ENCODE measurements at places on chromosomes 2 and 18.

- DNase-seq, result no peak
These were observed 981.4 kb downstream of the TMEM182 start for GRCh38 chr2:103743195-103743594.

- no peak for DNase-seq
These were observed 718.1 kb upstream of the ID2 start for GRCh38 chr2:7963787-7964186.

GRCh38 chr2:240301256-240301795 lies 134.1 kb upstream of the GPC1 start:
- DNase-seq, result no peak

DNA sequence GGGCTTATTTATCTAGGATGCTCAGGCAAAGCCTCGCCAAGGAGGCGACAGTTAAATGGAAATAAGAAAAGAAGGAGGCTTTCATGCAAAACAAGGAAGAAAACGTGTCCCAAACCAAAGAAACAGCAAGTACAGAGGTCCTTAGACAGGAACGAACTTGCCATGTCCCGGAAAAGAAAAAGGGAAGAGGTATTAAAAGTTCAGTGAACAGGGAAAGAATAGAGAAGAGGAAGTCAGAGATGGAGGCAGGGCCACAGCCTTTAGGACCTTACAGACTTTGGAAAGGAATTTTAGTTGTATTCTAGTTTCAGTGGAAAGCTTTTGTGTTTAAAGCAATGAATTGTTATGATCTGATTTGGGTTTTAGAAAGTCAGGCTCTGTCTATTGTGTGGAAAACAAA lies 22.1 kb downstream of the IKZF2 start:
- no peak for DNase-seq

DNA sequence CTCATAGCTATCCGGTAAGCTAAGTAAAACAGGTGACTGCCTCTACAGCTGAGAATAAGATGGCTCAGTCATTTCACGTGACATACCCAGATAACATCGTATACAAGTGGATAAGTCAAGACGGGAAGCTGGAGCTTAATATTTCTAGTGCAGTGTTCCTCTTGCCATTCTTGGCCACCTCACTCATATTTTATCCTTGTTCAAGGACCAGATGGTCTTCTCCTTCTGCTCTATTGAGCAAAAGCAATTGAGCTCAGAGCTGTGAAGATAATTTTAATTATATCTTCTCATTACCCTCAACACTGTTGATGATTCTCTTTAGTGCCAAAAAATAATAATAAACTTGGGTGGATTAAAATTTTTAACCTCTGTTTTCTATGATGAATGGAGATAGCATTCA lies 201.1 kb downstream of the DCC start:
- no peak for DNase-seq

GRCh38 chr2:9412781-9413180 lies 10.5 kb downstream of the ITGB1BP1 start:
- DNase-seq, result no peak

DNA sequence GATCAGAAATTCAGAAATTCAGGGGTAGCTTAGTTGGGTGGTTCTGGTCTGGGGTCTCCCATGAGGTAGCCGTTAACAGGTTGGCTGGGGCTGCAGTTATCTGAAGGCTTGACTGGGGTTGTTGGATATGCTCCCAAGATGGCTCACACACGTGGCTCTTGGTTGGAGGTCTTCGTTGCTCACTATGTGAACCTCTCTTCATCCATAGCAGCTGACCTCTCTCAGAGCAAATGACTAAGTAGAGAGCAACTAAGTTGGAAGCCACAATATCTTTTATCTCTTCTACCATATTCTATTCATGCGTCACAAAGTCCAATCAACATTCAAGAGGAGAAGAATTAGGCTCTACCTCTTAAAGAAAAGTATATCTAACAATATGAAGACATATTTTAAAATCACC lies 38.7 kb upstream of the SERTAD2 start:
- DNase-seq, result peak; percentile 29

DNA sequence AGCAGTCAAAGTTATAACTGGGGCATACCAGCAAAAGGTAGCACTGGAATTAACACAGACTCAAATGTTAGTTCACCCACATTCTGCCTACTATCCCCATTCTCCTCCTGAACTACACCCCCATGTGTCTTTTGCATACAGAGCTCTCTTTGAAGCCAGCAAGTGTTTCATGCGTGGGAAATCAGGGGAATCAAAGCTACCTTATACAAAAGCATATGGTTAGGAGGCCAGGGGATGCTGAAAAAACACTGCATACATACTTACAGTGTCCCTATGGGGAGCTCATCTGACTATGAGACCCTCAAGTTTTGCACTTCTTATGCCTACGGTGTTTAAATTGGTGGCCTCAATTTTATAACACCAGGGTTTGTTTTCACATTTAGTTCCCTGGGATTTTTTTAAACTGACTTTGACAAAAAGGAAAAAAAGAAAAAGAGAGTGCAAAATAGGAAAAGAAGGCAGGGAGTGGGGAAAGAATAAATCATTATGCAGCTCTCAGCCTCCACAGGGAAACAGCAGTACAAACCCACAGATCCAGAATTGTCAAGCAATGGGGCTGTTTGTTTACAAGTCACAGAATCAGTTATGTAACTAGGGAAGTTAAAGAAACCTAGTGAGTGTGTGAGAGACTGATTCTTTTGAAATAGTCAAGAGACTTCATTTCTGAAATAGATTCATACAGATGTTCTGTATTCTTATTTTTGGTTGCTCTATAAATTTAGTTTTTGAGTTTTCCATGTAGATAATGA lies 20.1 kb upstream of the PPP3R1 start:
- no peak for DNase-seq

DNA sequence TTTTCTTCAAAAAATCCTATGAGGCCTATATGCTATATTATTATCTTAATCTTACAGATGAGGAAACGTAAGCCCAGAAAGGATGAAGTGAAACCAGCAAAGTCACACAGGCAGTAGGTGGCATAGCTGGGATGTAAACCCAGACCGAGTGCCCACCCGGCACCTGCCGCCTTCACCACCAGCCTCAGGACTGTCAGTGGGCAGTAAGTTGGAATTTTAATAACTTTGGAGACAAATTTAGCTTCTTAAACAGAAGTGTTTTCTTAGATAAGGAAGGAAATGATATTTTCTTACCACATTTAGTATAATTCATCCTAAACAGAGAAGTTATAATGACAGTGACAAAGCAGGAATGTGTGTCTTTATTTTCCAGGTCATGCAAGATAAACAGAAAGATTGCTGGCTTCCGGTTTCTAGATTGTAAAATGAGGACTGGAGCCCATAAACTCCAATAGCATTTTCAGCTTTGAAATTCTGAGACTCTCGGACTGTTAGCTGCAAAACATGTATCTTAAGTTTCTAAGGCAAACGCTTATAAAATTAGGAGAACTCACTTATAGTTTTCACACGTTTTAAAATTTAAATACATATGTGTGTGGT lies 59.3 kb downstream of the CD8B2 start:
- no peak for DNase-seq

DNA sequence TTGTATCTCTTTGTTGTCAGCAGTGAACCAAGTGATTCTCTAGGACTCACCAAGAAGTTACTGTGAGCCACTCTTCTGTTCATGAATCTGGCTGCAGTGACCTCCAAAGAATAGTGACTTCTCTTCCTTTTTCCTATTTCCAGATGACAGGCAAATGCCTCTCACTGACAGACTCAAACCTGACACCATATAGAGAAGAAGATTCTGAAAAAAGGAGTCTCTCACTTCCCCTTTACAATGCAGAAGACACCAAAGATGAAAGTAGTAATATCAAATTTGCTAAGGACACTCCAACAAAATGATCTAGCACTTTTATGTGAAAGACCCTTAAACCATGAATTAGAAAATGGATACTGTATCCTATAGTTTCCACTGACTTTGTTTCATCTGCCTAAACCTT lies 44.4 kb upstream of the SETBP1 start:
- DNase-seq, result no peak

GRCh38 chr18:63309422-63309821 lies 10.1 kb downstream of the BCL2 start:
- no peak for DNase-seq

- DNase-seq, result peak; percentile 3
These were observed 20.5 kb upstream of the IL1RL2 start for GRCh38 chr2:102166189-102166845.

DNA sequence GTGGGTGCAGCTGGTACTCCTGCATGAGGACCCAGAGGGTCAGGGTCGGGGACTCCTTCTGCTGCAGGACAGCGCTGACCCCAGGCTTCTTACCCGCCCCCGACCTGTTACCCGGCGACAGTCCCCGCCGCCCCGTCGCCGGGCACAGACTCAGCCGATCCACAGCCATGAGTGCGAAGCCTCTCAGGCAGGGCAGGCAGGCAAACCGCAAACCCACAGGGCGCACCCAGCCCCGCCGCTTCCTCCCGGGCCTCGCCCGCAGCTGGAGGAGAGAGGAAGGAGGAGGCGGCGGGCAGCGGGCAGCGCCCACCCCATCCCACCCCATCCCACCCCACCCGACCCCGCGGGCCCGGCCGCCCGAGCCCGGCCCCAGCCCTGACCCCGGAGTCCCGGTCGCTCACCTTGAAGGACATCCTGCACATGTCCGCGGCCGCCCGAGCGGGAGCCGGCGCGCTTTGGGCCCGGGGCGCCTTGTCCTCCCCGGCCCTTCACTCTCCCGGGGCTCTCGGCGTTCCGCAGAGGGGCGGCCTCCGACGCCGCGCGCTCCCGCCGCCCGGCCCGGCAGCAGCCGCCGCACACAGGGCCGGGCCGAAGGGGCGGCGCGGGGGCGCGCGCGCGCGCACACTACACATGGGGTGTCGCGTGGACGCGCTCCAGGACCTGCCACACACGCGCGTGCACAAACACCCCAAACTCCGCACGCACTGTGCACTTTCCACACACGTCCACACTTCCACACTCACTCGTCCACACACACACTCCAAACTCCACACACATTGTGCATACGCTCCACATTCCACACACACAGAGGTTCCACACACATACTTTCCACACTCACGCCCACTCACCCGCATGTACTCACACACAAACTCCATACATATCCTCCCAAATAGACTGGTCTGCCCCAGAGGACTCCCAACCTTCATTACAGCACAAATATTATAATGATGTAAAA lies at the start of gene ANKRD29:
Gene ANKRD29 (minus strand): TSS at position 603 of the 955 bp plus-strand sequence. CDS start 181 bp downstream, at position 422.
- peak; percentile 52 for DNase-seq

DNA sequence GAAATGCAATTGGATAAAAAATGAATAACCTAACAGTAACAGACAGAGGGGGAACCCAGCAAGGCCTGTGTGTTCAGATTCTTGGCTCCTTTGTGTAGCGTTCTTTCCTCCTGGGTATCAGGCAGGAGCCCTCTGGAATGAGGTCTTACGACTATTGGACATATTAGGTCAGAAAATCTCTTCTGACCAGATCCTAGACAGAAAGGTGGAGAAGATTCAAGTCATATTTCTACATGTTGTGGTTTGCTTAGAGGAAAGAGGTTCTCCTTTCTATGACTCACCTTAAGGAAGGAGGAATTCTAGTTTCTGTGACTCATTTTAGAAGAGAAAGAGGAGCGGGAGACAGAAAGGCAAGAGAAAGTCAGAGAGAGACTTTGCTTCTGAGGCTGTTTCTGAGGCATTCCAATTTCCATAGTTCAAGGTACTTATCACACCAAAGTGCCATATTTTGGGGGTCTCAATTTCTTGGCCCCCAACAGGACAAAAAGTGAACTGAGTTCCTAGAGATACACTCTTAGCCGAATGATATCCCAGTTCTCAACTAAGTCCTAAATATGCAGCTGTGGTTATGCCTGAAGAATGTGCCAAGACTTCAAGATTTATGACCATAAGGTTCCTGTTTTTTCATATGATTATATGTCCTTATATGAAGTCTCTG lies 618.6 kb downstream of the ZEB2 start:
- no peak for DNase-seq

- no peak for DNase-seq
These were observed 82.9 kb downstream of the NUP35 start for GRCh38 chr2:183207110-183207509.

DNA sequence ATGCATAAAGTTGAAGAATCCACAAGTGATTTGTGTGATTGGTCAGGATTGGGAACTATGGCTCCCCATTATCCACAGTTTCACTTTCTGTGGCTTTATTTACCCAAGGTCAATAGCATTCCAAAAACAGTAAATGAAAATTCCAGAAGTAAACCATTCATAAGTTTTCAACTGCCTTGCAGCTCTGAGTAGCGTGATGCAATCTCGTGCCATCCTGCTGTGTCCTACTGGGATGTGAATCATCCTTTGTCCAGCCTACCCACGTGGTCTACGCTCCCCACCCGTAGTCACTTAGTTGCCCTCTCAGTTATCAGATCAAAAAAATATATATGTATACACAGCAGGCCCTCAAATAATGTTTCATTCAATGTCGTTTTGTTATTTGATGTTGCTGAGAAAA lies 89.0 kb upstream of the DLGAP1 start:
- no peak for DNase-seq

DNA sequence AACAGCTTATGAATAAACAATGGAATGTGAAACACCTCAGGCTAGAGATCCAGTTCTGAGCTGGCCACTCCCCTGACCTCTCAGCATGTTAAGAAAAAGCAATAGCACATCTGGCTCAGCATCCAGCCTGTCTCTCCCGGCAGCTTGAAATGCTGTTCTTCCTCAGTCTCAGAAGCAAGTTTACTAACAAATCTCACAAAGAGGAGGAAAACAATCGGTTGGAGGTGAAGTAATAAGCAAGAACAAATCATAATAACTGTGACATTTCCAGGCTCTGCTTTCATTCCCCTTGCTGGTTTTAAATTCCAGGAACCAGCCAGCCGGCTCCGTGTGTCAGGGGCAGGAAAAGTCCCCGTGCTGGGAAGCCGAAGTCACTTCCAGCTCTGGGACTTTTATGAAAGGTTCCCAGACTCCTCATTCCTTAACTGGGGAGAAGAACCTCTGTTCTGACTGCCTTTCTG lies 133.9 kb upstream of the ARL4C start:
- no peak for DNase-seq

DNA sequence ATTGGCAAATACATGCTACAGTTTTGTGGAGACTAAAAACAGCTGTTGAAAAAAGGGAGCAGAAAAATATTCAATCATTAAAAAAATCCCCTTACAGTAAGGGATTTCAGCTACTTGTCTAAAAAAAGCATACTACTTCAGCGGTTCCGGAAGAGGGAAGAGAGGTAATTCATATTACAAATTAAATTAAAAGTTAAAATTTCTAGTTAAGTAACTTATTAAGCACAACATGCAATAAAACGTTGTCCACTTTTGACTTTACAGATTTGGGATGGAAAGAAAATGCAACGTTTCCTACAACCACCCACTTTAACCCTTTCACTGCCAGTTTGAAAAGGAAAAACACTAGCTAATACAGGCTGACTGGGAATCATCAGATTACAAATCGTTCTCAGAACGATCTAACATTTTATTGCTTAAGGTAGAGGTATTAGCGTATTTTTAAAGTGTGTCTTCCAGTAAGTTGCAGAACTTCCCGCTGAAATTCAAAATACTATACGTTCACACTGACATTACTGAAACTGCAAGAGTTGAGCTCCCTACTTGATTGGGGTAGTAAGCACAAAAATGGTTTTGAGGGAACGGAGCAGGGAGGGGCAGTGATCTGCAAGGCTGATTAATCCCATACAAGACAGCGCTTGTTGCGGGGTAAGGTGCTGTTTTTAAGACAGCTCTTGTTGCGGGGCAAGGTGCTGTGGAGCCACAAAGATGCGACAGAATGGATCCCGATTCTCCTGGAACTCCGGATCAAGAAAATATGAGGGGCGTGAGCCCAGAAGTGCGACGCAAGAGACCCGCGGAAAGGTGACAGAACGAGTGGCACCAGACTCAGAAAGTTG lies 743 bp downstream of the HADHA start:
- DNase-seq, result peak; percentile 73

GRCh38 chr18:11784674-11785304 lies 66.4 kb upstream of the CHMP1B start:
- DNase-seq, result no peak

- no peak for DNase-seq
These were observed 181.7 kb upstream of the CRIM1 start for GRCh38 chr2:36173760-36174404.

GRCh38 chr2:67046591-67046990 lies 350.5 kb upstream of the ETAA1 start:
- no peak for DNase-seq

All from hematopoietic multipotent progenitor cell treated with erythropoietin and hydrocortisone succinate and interleukin-3 and kit ligand, for 8 days (in vitro differentiated cells).